Liver (tissue), 10 donors: ENCODE measurements at places on chromosomes 16 and 17. TPM values are rescaled to one million over a fixed set of nuclear protein-coding genes. Genes with fewer than 3 reads are reported as not detected.

TPSD1 gene
- not detected for total RNA-seq

ASPA gene
- 4.7 TPM for total RNA-seq

KIF2B gene
- not detected for total RNA-seq

CHST4 gene
- 0.09 TPM for total RNA-seq

KRT20 gene
- not detected for total RNA-seq

KRTAP2-1 gene
- total RNA-seq: not detected

ZMYND15 gene
- total RNA-seq: 0.67 TPM

HOXB6 gene
- 0.33 TPM for total RNA-seq

DNA sequence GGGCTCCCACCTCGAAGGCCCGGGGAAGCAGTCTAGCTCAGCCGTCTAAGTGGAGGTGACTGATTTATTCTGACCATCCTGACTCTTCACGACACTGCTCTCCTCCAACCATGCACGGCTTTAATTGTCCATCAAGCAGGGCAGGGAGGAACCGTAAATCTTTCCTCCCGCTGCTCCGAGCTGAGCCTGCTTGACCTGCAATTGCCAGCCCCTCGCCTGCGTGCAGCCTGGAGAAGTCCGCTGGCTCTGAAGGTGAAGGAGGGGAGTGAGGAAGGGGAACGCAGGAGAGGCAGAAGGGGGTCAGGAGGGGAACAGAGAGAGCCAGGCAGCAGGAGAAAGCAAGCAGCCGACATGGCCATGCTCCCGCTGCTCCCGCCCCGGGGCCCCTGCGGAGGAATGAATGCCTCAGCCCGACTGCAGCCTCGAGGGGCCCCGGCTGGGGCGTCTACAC lies 10.1 kb downstream of the RBFOX3 start:
- H3K27me3 ChIP-seq: peaks cover 6% of the 10 kb centered on the region
- no peak for DNase-seq
- H3K4me3 ChIP-seq: no peak overlapping the region

- H3K4me3 ChIP-seq: no peak overlapping the region
- no peaks in the 10 kb centered on the region for H3K27me3 ChIP-seq
- no peak for DNase-seq
- no peaks in the 10 kb centered on the region for H3K36me3 ChIP-seq
- no peak overlapping the region for H3K27ac ChIP-seq
- peaks cover 11% of the 10 kb centered on the region for H3K4me1 ChIP-seq
These were observed 3.7 kb upstream of the CACNA1G start for GRCh38 chr17:50556803-50557202.

DNA sequence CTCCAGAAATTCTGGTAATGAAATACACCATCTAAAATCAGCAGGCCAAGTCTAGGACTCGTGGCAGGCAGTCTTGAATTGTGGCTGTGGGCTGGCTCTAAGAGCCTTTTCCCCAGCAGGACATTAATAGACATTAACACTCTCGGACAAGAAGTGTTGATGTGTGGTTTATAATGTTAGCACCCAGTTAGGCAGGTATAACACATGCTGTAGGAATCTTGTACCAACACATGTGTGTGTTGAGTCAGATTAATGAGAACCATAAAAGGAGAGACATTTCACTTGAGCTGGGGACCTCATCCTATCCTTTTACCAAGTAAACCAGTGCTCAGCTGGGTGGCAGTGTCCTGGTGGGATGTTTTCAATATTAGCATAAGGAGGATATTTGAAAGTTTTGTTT lies 264.5 kb downstream of the FTO start:
- H3K4me1 ChIP-seq: no peaks in the 10 kb centered on the region
- DNase-seq: no peak
- H3K36me3 ChIP-seq: no peaks in the 10 kb centered on the region
- no peak overlapping the region for H3K4me3 ChIP-seq
- no peak overlapping the region for H3K27ac ChIP-seq
- no peaks in the 10 kb centered on the region for H3K27me3 ChIP-seq

DNA sequence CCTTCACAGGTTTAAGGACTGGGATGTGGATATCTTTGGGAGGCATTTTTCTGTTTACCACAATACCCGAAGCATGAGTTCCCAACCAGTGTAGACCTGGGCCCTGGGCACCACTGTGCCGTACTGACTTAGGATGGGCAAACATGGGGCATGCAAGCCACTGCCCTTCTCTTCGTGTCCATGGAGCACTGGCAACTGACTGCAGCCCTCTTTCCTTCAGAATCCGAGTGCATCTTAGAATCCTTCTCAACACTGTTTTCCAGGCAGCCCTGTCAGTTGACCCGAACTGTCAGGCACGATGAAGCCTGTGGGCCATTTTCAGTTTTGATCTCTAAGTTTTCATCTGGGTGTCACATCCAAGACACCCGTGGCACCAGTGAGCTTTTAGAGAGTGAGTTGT lies 59.2 kb downstream of the SHISA6 start:
- no peak for DNase-seq
- H3K27me3 ChIP-seq: no peaks in the 10 kb centered on the region
- H3K4me1 ChIP-seq: no peaks in the 10 kb centered on the region
- H3K36me3 ChIP-seq: no peaks in the 10 kb centered on the region

GRCh38 chr17:44840936-44841335 lies 6.7 kb upstream of the HIGD1B start:
- H3K27ac ChIP-seq: no peak overlapping the region
- H3K4me1 ChIP-seq: no peaks in the 10 kb centered on the region
- no peak overlapping the region for H3K4me3 ChIP-seq
- no peaks in the 10 kb centered on the region for H3K36me3 ChIP-seq
- DNase-seq: no peak

DNA sequence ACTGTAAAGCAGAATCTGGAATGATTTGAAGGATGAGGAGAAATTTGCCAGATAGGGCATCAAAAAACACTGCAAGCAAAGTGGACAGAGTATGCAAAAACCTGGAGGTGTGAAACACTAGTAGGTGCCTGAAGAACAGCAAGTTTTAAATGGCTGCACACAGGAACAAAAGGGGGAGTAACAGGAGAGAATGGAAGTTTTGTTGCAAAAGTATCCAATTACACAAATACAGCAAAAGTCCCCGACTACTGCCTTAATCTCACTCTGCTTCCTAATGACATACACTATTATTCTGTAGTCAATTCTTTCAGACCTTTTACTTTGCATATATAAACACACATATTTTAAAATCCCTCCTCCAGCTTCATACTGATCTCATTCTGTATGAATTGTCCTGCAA lies 1.5 kb downstream of the HEATR6 start:
- no peaks in the 10 kb centered on the region for H3K27me3 ChIP-seq
- H3K27ac ChIP-seq: no peak overlapping the region
- H3K4me3 ChIP-seq: no peak overlapping the region
- H3K36me3 ChIP-seq: peaks cover 25% of the 10 kb centered on the region
- DNase-seq: no peak
- H3K4me1 ChIP-seq: peaks cover 16% of the 10 kb centered on the region

DNA sequence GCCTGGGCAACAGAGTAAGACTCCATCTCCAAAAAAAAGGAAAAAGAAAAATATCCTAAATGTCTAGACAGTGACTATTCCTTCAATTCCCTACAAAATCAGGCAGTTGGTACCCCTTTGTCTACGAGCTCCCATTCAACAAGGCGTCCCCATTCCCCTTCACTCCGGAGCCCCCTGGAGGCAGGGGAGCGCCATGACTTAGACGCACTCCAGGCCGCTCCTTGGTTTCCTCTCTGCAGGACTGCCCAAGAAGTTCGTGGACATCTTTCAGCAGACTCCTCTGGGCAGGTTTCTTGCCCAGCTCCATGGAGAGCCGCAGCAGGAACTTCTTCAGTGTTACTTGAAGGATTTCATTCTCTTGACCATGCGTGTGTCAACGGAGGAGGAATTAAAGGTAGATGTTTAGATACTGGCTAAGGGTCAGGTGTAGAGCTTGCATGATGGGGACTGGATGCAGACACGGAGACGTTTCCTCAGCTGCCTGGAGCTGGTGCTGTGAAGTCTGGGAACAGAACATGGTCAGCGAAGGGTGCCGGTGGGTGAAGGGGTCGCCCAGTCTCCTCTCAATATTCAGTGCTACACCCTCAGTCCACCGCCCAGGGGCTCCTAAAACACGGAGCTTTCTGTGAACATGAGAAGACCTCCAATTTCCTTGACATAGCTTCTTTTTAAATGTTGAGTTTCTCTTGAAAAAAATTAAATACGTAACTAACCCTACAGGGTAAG lies 53.3 kb upstream of the ENDOV start:
- H3K27ac ChIP-seq: no peak overlapping the region
- H3K4me3 ChIP-seq: no peak overlapping the region
- DNase-seq: no peak
- peaks cover 18% of the 10 kb centered on the region for H3K36me3 ChIP-seq
- no peaks in the 10 kb centered on the region for H3K4me1 ChIP-seq

GRCh38 chr17:82419540-82419939 lies 1.2 kb upstream of the OGFOD3 start:
- peak overlapping the region; percentile 87 for H3K4me3 ChIP-seq
- no peak overlapping the region for H3K27ac ChIP-seq
- no peak for DNase-seq
- peaks cover 20% of the 10 kb centered on the region for H3K4me1 ChIP-seq
- H3K27me3 ChIP-seq: no peaks in the 10 kb centered on the region
- H3K36me3 ChIP-seq: no peaks in the 10 kb centered on the region

- H3K27me3 ChIP-seq: no peaks in the 10 kb centered on the region
- no peak overlapping the region for H3K27ac ChIP-seq
- peaks cover 9% of the 10 kb centered on the region for H3K4me1 ChIP-seq
- H3K36me3 ChIP-seq: no peaks in the 10 kb centered on the region
These were observed 15.3 kb downstream of the CREBBP start for GRCh38 chr16:3865241-3865640.

GRCh38 chr17:2068519-2069051 lies 13.7 kb downstream of the HIC1 start:
- H3K27me3 ChIP-seq: no peaks in the 10 kb centered on the region
- H3K4me3 ChIP-seq: no peak overlapping the region
- peaks cover 12% of the 10 kb centered on the region for H3K4me1 ChIP-seq
- H3K36me3 ChIP-seq: peaks cover 7% of the 10 kb centered on the region
- DNase-seq: no peak
- H3K27ac ChIP-seq: peak overlapping the region; percentile 63

- no peaks in the 10 kb centered on the region for H3K36me3 ChIP-seq
- peak overlapping the region; percentile 13 for H3K27ac ChIP-seq
- no peaks in the 10 kb centered on the region for H3K4me1 ChIP-seq
- no peak overlapping the region for H3K4me3 ChIP-seq
These were observed 72.7 kb downstream of the SMG6 start for GRCh38 chr17:2230877-2231276.

GRCh38 chr17:35729405-35729833 lies 2.0 kb upstream of the RASL10B start:
- no peaks in the 10 kb centered on the region for H3K27me3 ChIP-seq
- no peak overlapping the region for H3K27ac ChIP-seq
- no peak overlapping the region for H3K4me3 ChIP-seq
- no peaks in the 10 kb centered on the region for H3K36me3 ChIP-seq

- DNase-seq: no peak
- H3K4me1 ChIP-seq: peaks cover 17% of the 10 kb centered on the region
- H3K27me3 ChIP-seq: no peaks in the 10 kb centered on the region
- H3K27ac ChIP-seq: peak overlapping the region; percentile 28
- H3K36me3 ChIP-seq: peaks cover 15% of the 10 kb centered on the region
These were observed 33.5 kb downstream of the ABCC3 start for GRCh38 chr17:50668025-50668837.

- H3K36me3 ChIP-seq: peaks cover 5% of the 10 kb centered on the region
- DNase-seq: no peak
- H3K4me3 ChIP-seq: no peak overlapping the region
- H3K4me1 ChIP-seq: peaks cover 15% of the 10 kb centered on the region
These were observed 8.9 kb downstream of the ZNF213 start for GRCh38 chr16:3143598-3144320.
